ENCODE measurements at places on chromosomes 2 and 18. TPM values are rescaled to one million over a fixed set of nuclear protein-coding genes. Genes with fewer than 3 reads are reported as not detected.

CXCR4 gene
- 15.5 TPM for total RNA-seq

CPS1 gene
- total RNA-seq, result 9.4 TPM

FOXD4L1 gene
- total RNA-seq, result not detected

LMAN2L gene
- 9.5 TPM for total RNA-seq

PROKR1 gene
- not detected for total RNA-seq

LCT gene
- not detected for total RNA-seq

STAT4 gene
- total RNA-seq, result 0.85 TPM

FARSB gene
- total RNA-seq, result 4.4 TPM

CNGA3 gene
- not detected for total RNA-seq

LRP2 gene
- not detected for total RNA-seq

LYPD1 gene
- not detected for total RNA-seq

METTL5 gene
- 42.6 TPM for total RNA-seq

PAIP2B gene
- total RNA-seq, result 0.32 TPM

BOK gene
- total RNA-seq, result 35.4 TPM

ZNF513 gene
- 17.7 TPM for total RNA-seq

ALK gene
- total RNA-seq, result not detected

REEP1 gene
- 6.4 TPM for total RNA-seq

TSPYL6 gene
- total RNA-seq, result not detected

SEC11C gene
- total RNA-seq, result 6.2 TPM

BOD1L2 gene
- total RNA-seq, result not detected

MEP1B gene
- not detected for total RNA-seq

MARS2 gene
- total RNA-seq, result 6.5 TPM

ABCG8 gene
- not detected for total RNA-seq

PLGLB1 gene
- not detected for total RNA-seq

SNED1 gene
- total RNA-seq, result 84.3 TPM

ITGB6 gene
- total RNA-seq, result not detected

CHST9 gene
- 0.21 TPM for total RNA-seq

CTIF gene
- 55.3 TPM for total RNA-seq

CLIP4 gene
- 9.5 TPM for total RNA-seq

MC5R gene
- total RNA-seq, result not detected

TACR1 gene
- 27.5 TPM for total RNA-seq

UBR3 gene
- total RNA-seq, result 37.7 TPM

RNF144A gene
- total RNA-seq, result 1.8 TPM

RNF152 gene
- total RNA-seq, result 9.6 TPM

DSC3 gene
- total RNA-seq, result 0.85 TPM

EMX1 gene
- not detected for total RNA-seq

IL18R1 gene
- total RNA-seq, result 1.9 TPM

Data from ascending aorta (tissue), 2 donors.